ENCODE measurements at places on chromosomes 11 and 22. TPM values are rescaled to one million over a fixed set of nuclear protein-coding genes. Genes with fewer than 3 reads are reported as not detected.

The PGA5 gene
- not detected for total RNA-seq

The POLD3 gene
- total RNA-seq, result 9.0 TPM

The TMEM191C gene
- 1.9 TPM for total RNA-seq

The GGTLC2 gene
- not detected for total RNA-seq

The DGAT2 gene
- total RNA-seq, result 160 TPM

The OR56A4 gene
- total RNA-seq, result 0.08 TPM

The APOL5 gene
- not detected for total RNA-seq

The NXPE4 gene
- total RNA-seq, result not detected

The PRR33 gene
- not detected for total RNA-seq

The SYCE3 gene
- not detected for total RNA-seq

The RNF121 gene
- 13.2 TPM for total RNA-seq

The KCNK4 gene
- total RNA-seq, result not detected

The SLC22A8 gene
- total RNA-seq, result not detected

All from lower leg skin (tissue), 4 donors.